Dermis blood vessel endothelial cell (primary cell): ENCODE measurements at places on chromosomes 6 and 20. TPM values are rescaled to one million over a fixed set of nuclear protein-coding genes. Genes with fewer than 3 reads are reported as not detected.

DNA sequence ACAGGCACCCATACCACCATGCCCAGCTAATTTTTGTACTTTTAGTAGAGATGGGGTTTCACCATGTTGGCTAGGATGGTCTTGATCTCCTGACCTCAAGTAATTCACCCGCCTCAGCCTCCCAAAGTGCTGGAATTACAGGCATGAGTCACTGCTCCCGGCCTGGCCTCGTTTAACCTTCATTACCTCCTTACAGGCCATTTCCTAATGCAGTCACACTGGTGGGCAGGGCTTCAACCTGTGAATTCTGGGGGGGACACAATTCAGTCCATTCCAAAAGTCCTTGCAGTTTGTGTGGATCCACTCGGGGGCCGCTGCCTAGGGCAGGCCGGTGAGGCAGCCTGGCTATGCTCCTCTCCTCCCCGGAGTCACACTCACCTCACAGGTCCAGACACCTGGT lies 112.4 kb upstream of the SNX9 start:
- no peak for DNase-seq

DNA sequence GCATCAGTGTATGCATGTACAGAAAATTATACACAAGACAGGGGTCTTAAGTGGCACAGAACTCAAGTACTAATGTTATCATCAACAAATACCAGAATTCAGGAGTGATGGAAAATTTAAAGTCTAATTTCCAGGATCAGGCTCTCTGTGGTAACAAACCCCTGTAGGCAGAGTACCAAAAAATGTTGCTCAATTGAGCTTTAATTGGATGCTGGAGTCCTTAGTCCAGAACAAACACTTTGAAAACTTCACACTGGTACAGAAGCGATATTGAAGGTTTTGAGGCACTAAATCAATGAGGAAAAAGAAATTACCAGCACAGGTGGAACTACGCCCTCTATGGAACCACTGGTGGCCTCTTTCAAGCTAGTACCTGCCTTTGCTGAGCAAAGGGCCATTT lies 113.1 kb downstream of the FOXC1 start:
- DNase-seq: no peak

GRCh38 chr6:6960571-6961251 lies 147.1 kb upstream of the RREB1 start:
- DNase-seq: no peak

GRCh38 chr20:34190679-34191090 lies 50.5 kb upstream of the ASIP start:
- peak; percentile 89 for DNase-seq

GRCh38 chr6:40359808-40360207 lies 227.4 kb downstream of the LRFN2 start:
- DNase-seq: no peak

GRCh38 chr6:149445573-149445972 lies 39.2 kb downstream of the ZC3H12D start:
- DNase-seq: no peak

DNA sequence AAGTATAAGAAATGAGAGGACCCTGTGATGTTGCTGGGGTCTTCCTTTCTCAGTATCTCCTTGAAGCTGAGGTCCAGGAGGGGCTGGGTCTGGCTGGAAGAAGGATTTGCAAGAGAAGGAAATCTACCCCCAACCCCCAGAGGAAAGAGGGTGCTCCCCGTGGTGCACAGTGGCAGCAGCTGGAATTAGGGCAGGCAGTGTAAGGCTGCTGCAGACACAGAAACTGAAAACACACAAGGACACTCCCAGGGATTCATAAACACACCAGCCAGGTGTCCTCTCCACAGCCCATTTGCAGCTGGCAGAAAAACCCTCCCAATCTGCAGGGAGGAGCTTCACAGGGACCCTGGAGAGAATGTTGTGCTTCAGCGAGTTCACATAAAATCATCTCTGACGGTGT lies 297.2 kb downstream of the CDH26 start:
- no peak for DNase-seq

DNA sequence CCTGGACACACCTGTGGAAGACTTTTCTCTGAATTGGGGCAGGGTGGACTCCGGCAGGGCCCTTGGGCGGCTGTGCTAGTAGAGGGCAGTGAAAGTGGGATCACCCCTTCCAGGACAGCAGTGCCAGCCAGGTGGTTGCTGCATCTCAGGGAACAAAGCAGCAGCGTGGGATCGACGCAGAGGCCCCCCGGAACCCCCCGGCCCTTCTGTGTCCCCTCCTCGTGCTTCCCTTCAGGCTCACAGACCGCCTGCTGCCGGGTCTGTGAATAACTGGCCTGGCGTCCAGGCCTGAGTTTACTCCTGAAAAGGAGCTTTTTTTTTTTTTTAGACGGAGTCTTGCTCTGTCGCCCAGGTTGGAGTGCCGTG lies 8.9 kb upstream of the DNAJC5 start:
- no peak for DNase-seq

- peak; percentile 99 for DNase-seq
Measured at GRCh38 chr6:4358414-4359107, 223.2 kb upstream of the ECI2 start.

GRCh38 chr6:16591396-16592222 lies 169.7 kb downstream of the ATXN1 start:
- DNase-seq: no peak

DNA sequence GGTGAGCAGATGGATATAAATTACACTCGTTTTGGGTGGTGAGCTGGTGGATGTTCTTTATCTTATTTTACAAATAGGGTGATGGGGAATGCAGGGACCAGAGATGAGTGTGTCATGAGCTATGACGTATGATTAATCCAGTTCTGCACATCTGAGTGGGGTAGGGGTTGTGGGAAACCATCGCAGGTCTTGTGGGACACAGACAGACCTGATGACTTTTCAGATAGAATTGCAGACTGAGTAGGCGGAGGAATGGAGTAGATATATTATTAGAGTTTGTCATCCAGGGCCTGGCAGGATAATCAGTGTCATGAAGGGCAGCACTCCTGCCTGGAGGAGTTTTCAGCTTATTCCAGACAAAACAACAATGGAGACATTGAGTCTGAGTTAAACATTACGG lies 12.9 kb upstream of the DSP start:
- DNase-seq: no peak

- peak; percentile 24 for DNase-seq
Measured at GRCh38 chr6:1190366-1190765, 121.5 kb upstream of the FOXQ1 start.

DNA sequence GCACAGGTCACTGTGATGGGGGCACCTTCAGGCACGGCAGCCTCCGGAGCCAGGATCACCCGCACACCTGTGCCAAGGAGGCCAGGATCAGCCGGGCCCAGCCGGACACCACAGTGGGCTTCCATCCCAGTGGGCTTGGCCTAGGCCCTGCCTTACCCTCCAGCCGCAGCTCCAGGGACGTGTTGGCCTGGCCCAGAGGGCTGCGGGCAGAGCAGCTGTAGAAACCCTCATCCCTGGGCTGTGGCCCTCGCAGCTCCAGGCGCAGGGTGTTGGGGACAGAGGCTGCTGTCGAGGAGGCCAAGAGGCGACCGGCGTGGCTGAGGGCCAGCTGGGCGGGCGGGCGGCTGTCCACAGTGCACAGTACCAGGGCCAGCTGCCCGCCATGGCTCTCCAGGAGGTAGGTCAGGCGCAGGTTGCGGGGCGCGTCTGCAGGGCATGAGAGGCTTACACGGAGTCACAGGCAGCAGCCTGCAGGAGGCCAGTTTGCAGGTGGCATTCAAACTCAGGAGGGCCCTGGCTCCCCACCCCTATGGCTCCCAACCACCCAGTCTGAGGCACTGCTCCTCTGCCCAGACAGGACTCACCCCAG lies 11.0 kb upstream of the ADAM33 start:
- DNase-seq: no peak

DNA sequence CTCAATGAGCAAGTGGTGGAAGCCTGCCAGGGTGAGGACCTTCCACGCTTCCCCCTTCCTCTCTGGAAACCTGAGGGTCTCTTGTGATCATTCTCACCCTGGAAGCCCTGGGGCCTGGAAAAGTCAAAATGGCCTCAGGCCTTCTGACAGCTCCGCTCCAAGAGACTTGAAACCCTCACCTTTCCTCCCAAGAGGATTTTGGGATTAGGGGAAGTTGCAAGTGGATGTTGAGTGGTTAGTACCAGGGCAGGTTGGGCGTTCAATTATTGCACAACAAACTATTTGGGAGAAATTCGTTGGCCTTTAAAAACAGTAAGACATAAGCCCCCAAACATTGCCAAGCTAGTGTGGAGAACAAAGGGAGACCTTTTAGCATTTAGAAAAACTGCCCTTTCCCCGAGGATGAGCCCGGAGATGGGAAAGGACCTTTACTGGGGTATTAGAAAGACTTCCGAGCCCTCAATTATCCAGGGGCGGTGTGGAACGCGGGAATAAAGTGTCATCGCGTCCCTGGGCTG lies 4.7 kb downstream of the NKX2-2 start:
- DNase-seq: no peak

DNA sequence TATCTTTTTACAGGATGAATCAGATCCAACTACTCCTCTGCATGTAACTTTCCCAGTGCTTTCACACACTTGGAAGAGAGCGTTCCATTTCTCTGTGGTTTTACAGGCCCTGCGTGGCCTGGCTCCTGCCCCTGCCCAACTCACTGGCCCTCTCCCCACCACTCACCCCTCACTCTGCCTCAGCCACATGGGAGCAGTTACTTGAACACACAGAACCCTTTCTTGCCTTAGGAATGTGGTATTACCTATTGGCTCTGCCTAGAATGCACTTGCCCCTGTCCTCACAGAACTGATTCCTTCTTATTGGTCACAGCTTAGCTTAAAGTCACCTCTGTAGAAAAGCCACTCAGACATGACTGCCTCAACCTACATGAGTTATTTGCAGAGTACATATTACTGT lies 108.4 kb downstream of the CRYBG1 start:
- no peak for DNase-seq

DNA sequence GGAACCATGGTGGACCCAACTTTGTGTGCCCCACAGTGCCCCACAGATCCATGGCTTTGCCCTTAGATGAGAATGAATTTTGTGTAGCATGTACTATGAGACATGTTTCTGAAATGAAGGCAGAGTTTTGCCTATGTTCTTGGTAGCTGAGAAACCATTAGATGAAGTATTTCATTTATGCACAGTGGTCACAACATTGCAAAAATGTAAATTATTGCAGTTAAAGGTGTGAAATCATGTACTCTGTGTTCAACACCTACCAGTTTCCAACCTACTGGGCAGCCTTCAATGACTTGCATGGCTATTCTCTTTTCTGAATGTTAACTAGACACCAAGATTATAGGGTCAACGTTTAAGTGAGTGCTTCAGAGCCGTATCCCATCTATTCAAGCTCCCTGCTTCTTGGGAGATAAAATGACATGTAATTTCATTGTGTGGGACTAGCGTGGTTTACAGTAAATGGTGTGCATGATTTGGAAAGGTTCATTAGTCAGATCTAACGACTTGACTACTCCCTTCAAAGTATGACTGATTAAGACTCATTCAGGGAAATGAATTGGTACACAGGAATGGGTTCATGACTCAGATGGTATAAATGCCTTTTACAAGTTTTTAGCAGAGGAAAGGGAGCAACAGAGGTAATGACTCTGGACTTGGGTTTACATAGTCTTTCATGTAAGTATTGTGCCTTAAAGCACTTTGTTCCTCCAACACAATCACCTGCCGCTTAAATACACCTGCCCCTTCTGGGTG lies 106.1 kb upstream of the AKIRIN2 start:
- DNase-seq: no peak

GRCh38 chr6:87174078-87174579 lies 18.8 kb downstream of the ZNF292 start:
- peak; percentile 6 for DNase-seq

DNA sequence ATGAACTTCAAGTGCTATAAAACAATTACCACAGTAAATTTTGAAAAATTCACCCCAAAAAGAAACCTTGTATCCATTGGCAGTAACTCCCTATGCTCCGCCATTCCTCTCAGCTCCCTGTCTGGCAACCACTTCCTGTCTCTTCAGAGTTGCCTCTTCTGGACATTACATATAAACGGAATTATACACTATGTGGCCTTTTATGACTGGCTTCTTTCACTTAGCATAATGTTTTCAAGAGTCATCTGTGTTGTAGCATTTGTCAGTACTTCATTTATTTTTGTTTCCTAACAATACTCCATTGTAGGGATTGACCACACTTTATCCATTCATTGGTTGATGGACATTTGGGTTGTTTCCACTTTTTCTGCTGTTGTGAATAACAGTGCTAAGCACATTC lies 50.1 kb downstream of the CEP43 start:
- no peak for DNase-seq

DNA sequence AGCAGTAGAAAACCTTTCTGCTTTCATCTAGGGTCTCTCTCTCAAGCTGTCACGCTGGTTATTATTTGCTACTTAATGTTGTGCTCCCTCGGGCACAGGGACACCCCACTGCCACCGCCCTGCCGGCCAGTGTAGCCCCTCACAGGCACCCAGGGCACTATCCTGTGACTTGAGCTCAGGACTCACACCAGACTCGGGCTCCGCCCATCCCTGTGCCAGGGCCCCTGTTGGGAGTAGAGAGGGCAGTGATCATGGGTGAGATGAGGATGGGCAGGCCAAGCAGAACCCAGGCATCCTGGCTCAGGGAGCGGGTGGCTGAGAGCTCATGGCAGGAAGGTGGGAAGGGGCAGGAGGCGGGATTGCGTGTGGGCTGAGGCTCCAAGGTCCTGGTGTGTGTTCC lies 371.9 kb downstream of the ZFAND3 start:
- no peak for DNase-seq

The PKIB gene
- total RNA-seq: 0.19 TPM in 1 of 2 replicates, not detected in the other

The FBXO30 gene
- total RNA-seq: 14.8 and 18.5 TPM in 2 replicates

The NHLRC1 gene
- total RNA-seq: 1.4 and 1.6 TPM in 2 replicates

The THBD gene
- total RNA-seq: 33.4 and 34.0 TPM in 2 replicates

The AIF1 gene
- not detected in 2 replicates for total RNA-seq

The MUC22 gene
- total RNA-seq: not detected in 2 replicates

The EYA2 gene
- total RNA-seq: not detected in 2 replicates

The REM1 gene
- not detected in 2 replicates for total RNA-seq

The MLIP gene
- total RNA-seq: 2.6 and 4.4 TPM in 2 replicates

The UTRN gene
- 719 and 803 TPM in 2 replicates for total RNA-seq
